ENCODE measurements at places on chromosomes 13 and 19.

DNA sequence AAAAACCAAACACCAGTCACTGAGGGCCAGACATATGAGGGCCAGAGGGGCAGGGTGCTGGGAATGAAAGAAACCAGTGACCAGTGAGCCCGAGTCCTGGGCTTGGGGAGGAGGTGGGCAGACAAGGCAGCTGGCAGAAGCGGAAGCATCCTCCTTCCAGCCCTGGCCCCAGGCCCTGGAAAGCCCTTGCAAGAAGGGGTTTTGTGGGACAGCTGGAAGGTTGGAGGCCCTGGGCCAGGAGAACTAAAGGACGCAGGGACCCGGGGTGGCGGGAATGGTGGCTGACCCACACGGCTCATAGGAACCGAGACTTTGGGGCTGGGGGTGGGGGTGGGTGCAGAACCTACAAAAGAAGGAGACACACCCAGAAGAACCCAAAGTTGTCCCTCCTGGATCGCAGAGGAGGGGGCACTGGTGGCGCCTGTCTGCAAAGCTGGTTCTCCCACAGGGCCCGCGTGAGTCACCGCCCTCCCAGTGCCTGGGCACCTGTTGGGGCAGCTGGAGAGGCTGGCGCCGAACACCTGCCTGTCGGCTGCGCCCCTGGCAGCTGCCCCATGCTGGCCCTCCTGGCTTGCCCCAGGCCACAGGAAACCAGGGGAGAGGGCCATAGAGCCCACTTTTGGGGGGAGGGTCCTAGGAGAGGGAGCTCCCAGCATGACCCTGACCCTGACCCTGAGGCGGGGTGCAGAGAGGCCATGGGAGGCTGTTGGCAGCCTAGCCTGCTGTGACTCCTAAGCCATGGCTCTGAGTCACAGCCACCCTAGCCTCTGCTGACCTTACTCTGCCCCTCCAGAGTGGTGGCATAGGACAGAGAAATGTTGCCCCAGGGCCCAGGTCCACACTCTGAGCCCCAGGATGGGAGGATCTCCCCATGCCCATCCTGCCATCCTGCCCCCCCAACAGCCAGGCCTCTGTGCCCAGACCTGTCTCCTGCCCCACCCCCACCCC is 802 bp downstream of the DMPK start:
- no peak for DNase-seq

- peak; percentile 75 for DNase-seq
Measured at GRCh38 chr13:32036126-32036695, 4.6 kb downstream of the FRY start.

DNA sequence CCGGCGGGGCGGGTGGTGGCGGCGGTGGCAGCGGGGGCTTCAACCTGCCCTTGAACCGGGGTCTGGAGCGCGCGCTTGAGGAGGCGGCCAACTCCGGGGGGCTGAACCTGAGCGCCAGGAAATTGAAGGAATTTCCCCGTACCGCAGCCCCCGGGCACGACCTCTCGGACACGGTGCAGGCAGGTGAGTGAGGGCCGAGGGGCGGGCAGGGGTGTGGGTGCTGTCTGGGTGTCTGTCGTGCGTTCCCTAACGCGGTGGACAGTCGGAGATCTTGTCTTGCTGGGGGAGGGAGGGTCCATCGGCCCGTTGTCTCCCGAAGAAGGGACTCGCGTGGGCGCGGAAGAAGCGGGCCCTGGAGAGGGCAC is 533 bp downstream of the LRCH1 start:
- DNase-seq, result no peak

GRCh38 chr19:7442423-7442822 is 46.4 kb downstream of the PEX11G start:
- no peak for DNase-seq

DNA sequence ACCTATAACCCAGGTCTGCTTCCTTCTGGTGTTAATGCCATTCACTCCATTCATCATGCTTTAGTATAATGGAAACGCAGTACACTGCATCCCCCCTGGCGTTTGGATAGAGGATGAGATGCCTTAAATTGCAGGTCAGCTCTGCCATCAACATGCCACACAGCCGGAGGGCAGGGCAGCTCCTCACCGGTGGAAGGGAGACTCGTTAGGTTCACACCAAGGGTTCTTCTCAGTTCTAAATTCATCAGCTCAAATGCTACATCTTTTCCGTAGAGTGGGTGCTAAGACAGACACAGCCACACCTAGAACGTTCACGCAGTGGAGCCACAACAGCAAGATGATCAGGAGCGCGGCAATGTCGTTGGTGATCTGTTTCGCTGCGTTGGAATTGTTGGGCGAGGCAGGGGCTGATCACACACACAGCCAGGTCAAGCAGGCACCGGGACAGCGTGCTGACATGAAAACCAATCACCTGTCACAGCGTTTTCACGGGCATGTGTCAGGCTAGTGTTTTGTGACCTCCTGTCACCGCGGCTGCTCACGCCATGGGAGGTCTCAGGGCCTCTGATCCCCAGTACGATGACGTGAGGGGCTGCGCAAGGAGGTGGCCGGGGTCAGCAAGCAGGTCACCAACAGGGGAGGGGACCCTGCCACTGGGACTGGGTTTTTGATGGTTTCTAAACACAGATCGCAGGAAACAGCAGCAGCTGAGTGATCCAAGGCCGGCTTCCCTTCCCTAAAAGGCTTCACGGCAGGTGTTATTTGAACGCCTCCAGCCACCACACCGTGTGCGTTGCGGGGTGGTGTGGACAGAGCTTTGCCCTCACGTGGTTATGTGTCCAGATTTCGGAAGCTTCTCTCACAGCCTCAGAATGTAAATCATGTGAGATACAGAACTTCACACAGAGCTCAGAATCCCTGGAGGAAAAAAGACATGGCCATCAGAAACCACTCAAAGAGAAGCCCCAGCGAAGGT is 94.3 kb upstream of the IRS2 start:
- DNase-seq, result no peak
